ENCODE measurements at places on chromosomes 2 and 18.

- no peak for DNase-seq
Observed at GRCh38 chr18:486929-487740, 13.4 kb downstream of the COLEC12 start.

DNA sequence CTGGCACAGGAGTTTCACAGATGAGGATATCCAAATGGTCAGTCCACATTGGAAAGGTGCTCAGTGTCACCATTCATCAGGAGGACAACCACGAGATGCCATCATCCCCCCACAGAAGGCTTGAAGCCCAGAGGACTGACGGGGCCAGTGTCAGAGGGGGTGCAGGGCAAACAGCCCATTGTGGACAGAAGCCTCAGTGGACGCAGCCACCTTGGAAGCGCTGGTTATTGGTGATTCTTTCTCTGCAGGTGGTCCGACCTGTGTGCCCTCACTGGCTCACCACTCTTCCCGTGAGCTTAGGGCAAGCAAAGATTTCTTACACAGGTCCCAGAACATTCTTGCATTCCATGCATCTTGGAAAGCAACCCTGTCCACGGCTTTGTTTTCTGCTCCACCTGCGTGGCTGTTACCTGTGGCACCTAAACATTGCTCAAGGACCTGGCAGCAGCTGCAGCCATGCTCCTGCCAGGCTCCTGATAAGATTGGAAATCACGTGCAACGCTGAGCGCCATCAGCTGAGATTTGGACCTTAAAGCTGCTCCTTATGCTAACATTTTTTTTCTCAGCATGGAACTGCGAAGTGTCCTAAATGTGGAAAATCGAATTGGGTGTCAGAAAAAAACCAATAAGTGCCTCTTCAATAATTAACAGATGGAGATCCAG is 110.9 kb upstream of the CTDP1 start:
- DNase-seq: no peak

DNA sequence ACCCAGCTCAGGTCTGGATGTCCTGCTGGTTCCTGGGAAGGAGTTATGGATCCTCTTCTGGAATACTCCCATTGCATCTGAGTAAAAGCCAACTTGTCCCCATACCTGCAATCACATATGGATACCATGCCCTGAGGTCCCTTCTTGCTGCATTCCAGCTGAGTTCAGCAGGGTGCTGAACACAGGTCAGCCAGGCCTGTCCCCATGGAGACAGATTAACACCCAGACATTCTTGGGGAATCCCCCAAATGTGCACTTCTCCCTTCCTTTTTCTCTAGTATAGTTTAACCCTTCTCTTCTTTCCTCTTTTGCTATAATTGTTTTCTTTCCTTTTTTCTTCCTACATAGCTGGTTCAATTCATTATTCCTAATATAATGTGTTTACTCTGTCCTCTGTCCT is 799.6 kb upstream of the HS6ST1 start:
- no peak for DNase-seq

GRCh38 chr2:120820953-120821279 is 85.2 kb downstream of the GLI2 start:
- DNase-seq: no peak

DNA sequence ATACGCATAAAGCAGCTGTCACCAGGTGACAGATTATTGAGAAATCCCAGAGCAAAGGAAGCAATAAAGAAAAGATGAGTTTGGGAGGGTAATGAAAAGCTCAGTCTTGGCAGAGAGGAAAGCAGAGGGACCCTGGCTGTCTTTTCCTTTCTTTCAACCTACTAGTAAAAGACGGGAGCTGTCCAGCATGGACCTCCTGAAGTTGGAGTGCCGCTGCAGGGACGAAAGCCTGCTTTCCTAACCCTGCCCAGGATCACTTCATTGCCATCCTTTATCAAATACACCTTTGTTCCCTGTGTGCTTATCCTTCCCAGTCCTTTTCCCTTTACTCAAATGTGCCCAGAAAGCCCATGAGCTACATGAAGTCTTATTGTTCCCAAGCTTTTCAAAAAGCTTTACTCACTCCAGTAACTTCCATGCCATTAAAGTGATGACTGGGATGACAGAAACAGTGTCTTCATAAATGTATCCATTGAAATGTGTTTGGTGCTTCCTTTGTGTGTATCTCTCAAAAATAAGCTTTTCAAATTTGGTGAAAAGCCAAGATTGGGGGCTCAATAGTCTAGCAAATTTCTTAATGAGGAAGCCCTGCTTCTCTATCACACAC is 3.7 kb upstream of the SPR start:
- DNase-seq: peak; percentile 62

DNA sequence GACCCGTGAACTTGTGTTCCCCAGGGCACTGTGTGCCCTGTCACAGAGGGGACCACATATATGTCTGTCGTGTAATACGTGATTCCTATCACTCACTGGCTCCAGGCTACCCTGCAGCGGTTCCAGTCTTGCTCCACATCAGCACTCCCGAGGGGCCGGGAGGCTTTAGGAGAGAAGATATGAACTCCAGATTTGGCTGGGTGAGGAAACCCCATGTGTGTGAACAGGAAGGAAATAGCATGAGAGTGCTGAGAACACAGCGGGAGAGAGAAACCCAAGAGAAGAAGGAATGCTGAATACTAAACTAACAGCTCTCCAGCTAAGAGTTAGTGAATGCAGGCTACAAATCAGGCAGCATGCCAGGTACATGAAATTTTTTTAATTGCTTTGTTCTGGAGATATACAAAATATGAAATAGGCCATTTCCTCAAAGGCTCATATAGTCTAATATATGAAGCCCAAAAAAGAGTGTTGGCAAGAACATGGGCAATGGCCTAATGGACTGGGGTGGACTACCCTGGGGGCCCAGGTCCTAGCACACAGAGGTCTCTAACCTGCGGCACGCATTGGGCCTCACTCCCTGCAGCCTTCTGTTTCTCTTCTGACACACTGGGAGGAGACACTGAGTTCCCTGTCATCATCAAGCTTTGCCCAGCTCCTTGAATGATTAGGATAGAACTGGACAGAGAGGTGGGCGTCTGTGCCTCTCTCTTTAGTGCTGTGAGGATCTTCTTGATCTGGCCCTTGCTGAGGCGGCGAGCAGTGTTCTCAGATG is 372.8 kb upstream of the RAB6C start:
- no peak for DNase-seq

DNA sequence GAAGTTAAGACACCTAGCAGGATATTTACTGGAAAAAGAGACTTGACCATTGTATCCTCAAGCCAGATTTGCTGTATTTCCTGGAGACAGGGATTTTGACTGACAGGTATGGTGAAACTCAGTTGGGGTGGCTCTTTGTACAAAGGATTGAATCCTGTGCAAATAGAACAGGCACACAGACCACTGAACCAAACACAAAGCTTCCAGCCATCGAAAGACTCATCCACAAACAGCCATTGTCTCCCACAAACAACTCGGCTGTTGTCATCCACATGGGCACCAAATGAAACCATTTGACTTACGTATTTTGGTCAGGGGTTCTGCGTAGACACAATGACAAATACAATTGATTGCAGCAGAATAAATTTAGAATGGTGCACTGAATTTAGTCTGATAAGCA is 15.9 kb downstream of the RNF152 start:
- no peak for DNase-seq

- no peak for DNase-seq
Observed at GRCh38 chr18:11902522-11903292, 5.4 kb downstream of the MPPE1 start.

GRCh38 chr18:73719611-73720010 is 428.0 kb downstream of the FBXO15 start:
- DNase-seq: no peak

GRCh38 chr2:199465390-199465789 is 7.7 kb upstream of the SATB2 start:
- no peak for DNase-seq

GRCh38 chr2:8595811-8596600 is 85.8 kb upstream of the ID2 start:
- DNase-seq: no peak

- no peak for DNase-seq
Observed at GRCh38 chr2:236764716-236765115, 195.1 kb downstream of the ACKR3 start.

DNA sequence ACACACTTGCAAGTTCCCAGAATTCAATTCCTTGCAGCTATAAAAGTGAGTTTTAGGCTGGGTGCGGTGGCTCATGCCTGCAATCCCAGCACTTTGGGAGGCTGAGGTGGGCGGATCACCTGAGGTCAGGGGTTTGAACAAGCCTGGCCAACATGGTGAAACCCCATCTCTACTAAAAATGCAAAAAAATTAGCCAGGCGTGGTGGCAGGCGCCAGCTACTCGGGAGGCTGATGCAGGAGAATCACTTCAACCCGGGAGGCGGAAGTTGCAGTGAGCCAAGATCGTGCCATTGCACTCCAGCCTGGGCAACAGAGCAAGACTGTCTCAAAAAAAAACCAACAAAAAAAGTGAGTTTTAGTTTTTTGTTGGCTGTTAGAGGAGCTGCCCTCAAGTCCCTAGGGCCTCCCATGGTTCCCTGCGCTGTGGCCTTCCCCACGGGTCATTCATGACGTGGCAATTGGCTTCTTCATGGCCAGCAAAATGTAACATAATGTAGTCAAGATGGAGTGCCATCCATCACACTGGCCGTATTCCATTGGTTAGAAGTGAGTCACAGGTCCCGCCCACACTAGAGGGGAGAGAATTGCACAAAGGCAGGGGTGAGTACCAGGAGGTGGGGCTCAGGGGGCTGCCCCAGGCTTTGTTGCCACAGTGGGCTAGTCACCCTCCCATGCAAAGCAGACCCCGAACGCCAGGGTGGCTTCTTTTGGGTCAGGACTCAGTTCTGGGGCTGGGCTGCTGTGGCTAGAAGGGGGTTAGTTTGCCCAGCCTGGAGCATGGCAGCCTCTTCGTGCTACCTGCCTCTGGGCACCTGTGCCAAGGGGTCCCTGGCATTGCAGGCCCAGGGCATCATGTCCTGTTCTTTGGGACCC is 37.7 kb upstream of the INHBB start:
- no peak for DNase-seq

DNA sequence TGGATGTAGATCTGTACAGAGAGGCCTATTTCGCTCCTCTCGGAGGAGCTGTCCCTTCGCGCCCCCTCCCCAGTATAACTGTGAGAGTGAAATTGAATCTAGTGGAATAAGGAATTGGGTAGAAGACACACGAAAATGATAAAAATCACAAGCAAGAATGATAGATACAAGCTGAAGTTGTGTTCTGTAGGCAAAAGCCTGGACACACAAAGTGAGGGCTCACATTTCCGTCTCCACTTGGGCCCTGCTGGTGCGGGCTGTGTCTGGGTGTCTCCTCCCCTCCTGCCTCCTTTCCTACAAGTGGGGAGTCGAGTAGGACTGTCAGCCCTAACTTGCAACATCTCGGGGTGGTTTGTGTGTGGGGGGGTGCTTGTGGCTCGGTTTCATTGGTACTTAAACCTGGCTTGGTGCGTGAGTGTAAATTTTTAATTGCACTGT is 457 bp upstream of the SP9 start:
- DNase-seq: no peak

- no peak for DNase-seq
Observed at GRCh38 chr2:97739893-97740245, 26.5 kb downstream of the ZAP70 start.

- DNase-seq: no peak
Observed at GRCh38 chr18:32896776-32897547, 124.1 kb upstream of the KLHL14 start.

DNA sequence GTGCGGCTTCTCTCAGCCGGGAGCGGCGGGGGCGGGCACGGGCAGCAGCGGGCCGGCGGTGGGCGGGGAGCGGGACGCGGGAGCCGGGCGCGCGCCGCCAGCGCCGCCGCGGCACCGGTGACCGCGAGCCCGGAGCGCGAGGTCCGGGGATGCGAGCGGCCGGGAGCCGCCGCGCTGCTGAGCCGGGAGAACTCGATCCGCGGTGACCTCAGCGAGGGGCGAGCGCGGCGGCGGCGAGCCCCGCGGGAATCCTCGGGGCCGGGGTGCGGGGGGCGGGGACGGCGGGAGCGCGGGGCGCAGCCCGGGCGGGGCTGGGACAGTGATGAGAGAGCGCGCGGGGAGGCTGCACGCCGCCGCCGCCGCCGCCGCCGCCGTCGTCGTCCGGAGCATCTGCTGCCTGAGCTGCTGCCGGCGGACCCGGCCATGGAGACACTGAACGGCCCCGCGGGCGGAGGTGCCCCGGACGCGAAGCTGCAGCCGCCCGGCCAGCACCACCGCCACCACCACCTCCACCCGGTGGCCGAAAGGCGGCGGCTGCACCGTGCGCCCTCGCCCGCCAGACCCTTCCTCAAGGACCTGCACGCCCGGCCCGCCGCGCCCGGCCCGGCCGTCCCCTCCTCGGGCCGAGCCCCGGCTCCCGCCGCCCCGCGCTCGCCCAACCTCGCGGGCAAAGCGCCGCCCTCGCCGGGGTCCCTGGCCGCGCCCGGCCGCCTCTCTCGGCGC is at the start of gene MTCL1:
TSS of gene MTCL1 (plus strand) at position 319 of the 723 bp plus-strand sequence. CDS start at position 424, 105 bp downstream.
- DNase-seq: peak; percentile 61

DNA sequence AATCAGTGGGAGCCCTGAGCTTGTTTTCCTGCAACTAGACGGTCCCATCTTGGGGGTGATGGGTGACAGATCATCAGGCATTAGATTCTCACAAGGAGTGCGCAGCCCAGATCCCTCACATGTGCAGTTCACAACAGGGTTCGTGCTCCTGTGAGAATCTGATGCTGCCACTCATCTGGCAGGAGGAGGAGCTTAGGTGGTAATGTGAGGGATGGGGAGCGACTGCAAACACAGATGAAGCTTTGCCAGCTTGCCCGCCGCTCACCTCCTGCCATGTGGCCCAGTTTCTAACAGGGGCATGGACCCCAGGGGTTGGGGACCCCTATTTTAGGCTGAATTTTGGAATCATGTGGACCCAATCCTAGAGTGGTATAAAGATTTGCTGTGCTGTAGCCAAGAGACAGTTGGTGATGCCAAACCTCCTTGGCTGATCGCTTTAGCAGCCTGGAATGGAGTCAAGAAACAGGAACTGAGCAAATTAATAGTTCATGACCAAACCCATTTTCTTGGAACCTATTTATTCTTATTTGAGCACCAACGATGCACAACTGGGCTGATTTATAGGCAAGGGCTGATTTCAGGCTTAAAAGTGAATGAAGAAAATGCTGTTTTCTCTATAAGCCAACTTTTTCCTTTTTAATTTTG is 25.7 kb downstream of the LPIN1 start:
- DNase-seq: no peak

GRCh38 chr2:64349131-64349530 is 104.8 kb upstream of the LGALSL start:
- no peak for DNase-seq
